ENCODE measurements at places on chromosomes 1 and 21. TPM values are rescaled to one million over a fixed set of nuclear protein-coding genes. Genes with fewer than 3 reads are reported as not detected.

GRCh38 chr1:109373126-109373525 lies 24.6 kb downstream of the SORT1 start:
- no peaks in the 10 kb centered on the region for H3K36me3 ChIP-seq
- no peaks in the 10 kb centered on the region for H3K27me3 ChIP-seq
- no peak for DNase-seq
- H3K4me3 ChIP-seq: no peak overlapping the region
- peak overlapping the region; percentile 6 for H3K27ac ChIP-seq

DNA sequence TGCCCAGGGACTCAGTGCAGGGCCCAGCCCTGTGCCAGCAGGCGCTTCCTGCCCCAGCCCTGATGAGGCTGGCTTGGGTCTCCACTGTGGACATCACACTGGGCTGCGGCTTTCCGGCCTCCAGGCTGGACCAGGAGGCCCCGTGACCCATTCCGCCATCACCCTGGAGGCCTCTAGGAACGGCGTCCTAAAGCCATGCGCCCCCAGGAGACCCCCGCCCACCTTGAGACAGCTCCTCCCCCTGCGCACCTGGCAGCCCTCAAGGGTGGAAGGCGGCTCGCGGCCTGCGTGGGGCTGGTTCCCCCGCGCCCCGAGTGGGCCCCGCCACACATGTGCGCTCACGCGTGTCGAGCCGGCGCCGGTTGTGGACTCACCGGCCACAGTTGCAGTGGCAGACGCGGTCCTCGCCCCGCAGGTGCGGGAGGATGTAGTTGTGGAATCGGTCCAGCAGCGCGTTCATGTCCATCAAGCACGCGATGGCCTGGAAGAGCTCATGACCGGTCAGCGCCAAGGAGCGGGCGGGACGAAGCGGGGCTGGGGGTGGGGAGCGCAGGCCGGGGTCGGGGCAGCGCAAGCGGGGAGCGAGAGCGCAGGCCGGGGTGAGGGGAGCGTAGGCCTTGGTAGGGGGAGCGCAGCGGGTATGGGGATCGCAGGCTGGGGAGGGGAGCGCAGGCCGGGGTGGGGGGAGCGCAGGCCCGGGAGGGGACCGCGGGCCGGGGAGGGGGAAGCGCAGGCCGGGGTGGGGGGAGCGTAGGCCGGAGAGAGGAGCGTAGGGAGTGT lies 924 bp downstream of the TMEM240 start:
- H3K36me3 ChIP-seq: peaks cover 34% of the 10 kb centered on the region
- peaks cover 21% of the 10 kb centered on the region for H3K4me1 ChIP-seq
- DNase-seq: no peak
- H3K27me3 ChIP-seq: no peaks in the 10 kb centered on the region

The OPRD1 gene
- not detected for total RNA-seq

- peaks cover 3% of the 10 kb centered on the region for H3K4me1 ChIP-seq
- H3K4me3 ChIP-seq: no peak overlapping the region
- no peak for DNase-seq
- no peaks in the 10 kb centered on the region for H3K27me3 ChIP-seq
- no peak overlapping the region for H3K27ac ChIP-seq
- H3K36me3 ChIP-seq: no peaks in the 10 kb centered on the region
These were observed 108.4 kb downstream of the ROR1 start for GRCh38 chr1:63882048-63882704.

- no peak for DNase-seq
- no peaks in the 10 kb centered on the region for H3K4me1 ChIP-seq
- peaks cover 4% of the 10 kb centered on the region for H3K27me3 ChIP-seq
These were observed 6.3 kb upstream of the PADI1 start for GRCh38 chr1:17198476-17199258.

The NTRK1 gene
- total RNA-seq: 1.9 TPM

GRCh38 chr1:41215623-41216022 lies 26.5 kb downstream of the SCMH1 start:
- no peak overlapping the region for H3K27ac ChIP-seq
- DNase-seq: no peak
- no peaks in the 10 kb centered on the region for H3K27me3 ChIP-seq
- H3K4me1 ChIP-seq: no peaks in the 10 kb centered on the region

GRCh38 chr1:40438391-40439015 lies 11.8 kb upstream of the ZFP69B start:
- no peaks in the 10 kb centered on the region for H3K36me3 ChIP-seq
- no peaks in the 10 kb centered on the region for H3K27me3 ChIP-seq
- DNase-seq: no peak
- H3K4me3 ChIP-seq: no peak overlapping the region

The RPE65 gene
- total RNA-seq: not detected

DNA sequence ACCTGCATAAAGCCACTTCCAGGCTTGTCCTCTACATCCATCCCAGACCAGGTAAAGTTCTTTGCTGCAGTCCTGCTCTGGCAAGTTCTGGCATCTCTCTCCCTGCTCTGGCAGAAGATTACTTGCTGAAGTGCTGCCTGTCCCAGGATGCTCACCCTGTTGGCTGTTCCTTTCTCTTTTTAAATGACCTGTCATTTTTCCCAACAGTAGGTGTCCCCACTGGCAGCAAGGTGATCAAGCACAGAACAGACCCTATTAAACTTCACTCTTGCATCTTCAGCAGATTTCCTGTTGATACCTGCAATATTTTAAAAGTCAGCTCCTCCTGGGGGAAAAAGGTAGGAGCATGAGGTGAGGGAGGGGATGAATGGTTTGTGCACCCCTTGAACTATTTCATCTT lies 332.6 kb downstream of the PBX1 start:
- no peak for DNase-seq
- H3K4me3 ChIP-seq: no peak overlapping the region
- H3K27me3 ChIP-seq: no peaks in the 10 kb centered on the region
- H3K4me1 ChIP-seq: no peaks in the 10 kb centered on the region

- no peak overlapping the region for H3K4me3 ChIP-seq
- DNase-seq: no peak
- H3K27ac ChIP-seq: no peak overlapping the region
- H3K4me1 ChIP-seq: peaks cover 8% of the 10 kb centered on the region
These were observed 19.6 kb upstream of the C1orf159 start for GRCh38 chr1:1135339-1136136.

DNA sequence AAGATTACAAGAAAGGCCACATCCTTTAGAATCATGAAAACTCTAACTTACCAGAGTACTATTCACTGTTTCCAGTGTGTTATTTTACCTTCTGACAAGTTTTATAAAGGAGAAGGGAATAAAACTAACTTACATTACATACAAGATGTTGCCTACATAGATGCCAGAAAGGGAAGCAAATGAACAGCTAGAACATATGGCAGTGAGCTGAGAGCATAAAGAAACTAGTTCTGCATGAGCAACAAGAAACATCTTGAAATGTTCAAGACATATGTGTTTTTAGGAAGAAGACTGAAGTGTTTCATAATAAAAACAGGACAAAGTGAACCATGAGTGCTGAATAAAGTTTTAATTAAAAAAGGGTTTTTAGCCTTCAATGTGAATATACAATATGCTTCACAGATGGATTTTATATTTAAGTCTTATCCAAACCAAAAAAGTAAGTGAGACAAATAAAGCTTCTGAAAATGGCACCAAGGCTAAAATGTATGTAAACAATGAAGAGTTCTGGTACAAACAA lies 39.4 kb downstream of the SLC5A9 start:
- no peaks in the 10 kb centered on the region for H3K27me3 ChIP-seq
- H3K4me1 ChIP-seq: no peaks in the 10 kb centered on the region

GRCh38 chr21:42633858-42634257 lies 19.6 kb upstream of the PDE9A start:
- H3K36me3 ChIP-seq: no peaks in the 10 kb centered on the region
- peaks cover 12% of the 10 kb centered on the region for H3K4me1 ChIP-seq
- H3K27me3 ChIP-seq: peaks cover 5% of the 10 kb centered on the region
- DNase-seq: peak; percentile 33
- no peak overlapping the region for H3K27ac ChIP-seq

- peak; percentile 63 for DNase-seq
- no peaks in the 10 kb centered on the region for H3K36me3 ChIP-seq
- H3K27ac ChIP-seq: no peak overlapping the region
- H3K27me3 ChIP-seq: peaks cover 16% of the 10 kb centered on the region
These were observed 48.7 kb upstream of the SLC19A1 start for GRCh38 chr21:45590726-45591618.

DNA sequence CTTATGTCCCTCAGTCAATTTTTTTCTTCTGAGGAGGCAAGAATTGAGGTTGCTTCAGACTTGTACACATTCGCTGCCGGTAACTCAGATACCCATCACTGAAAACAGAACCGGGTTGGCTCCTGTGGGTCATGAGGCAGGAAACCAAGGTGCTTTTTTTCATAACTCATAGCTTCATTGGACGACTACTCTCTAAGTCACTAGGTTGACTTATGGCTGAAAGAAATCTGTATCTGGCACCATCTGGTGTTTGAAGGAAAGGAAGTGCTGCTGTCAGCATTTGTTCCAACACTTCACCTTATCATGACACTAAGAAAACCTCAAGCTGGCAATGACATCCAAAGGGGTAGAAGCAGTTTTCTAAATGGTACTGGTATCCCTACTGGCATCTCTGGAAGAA lies 82.3 kb downstream of the TBX19 start:
- H3K4me3 ChIP-seq: no peak overlapping the region
- H3K36me3 ChIP-seq: no peaks in the 10 kb centered on the region
- no peak overlapping the region for H3K27ac ChIP-seq
- DNase-seq: no peak
- H3K27me3 ChIP-seq: no peaks in the 10 kb centered on the region

- no peaks in the 10 kb centered on the region for H3K36me3 ChIP-seq
- H3K27me3 ChIP-seq: no peaks in the 10 kb centered on the region
- no peak overlapping the region for H3K4me3 ChIP-seq
- no peak for DNase-seq
These were observed 16.4 kb upstream of the CGN start for GRCh38 chr1:151494741-151495281.

DNA sequence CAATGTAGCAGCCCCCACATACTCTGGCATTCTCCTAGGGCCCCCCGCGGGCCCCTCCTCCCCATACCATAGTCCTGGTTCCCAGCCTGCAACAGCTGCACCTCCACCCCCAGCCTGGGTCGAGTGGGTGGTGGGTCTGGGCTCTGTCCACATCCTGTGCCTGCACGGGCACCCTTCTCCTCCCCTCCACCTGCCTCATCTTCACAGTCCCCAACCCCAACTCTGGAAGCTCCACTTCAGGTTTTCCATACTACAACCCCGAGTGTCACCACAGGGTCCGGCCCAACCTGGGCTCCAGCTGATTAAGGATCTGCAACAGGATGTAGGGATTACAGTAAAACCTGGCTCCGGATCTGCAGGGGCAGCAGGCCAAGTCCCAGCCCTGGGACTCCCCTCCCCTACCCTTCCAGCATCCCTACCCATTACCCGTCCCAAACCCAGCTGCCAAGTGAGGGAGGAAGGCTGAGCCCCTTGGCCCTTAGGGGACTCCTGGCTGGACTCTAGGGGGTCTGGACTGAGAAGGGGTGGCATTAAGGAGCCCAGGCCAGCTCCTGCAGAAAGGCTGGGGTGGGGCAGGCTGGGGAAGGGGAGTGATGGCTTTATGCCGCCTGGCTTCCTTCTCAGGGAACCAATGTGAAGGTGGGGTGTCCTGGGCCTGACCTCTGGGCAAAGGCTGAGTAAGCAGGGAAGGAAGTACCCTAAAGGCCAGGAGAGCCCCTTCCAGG lies 116.8 kb downstream of the CASZ1 start:
- no peak for DNase-seq
- H3K36me3 ChIP-seq: no peaks in the 10 kb centered on the region
- H3K27me3 ChIP-seq: no peaks in the 10 kb centered on the region
- peaks cover 96% of the 10 kb centered on the region for H3K4me1 ChIP-seq

GRCh38 chr1:18217398-18218043 lies 109.9 kb downstream of the IGSF21 start:
- no peaks in the 10 kb centered on the region for H3K36me3 ChIP-seq
- no peaks in the 10 kb centered on the region for H3K4me1 ChIP-seq
- no peak overlapping the region for H3K4me3 ChIP-seq
- peaks cover 12% of the 10 kb centered on the region for H3K27me3 ChIP-seq

DNA sequence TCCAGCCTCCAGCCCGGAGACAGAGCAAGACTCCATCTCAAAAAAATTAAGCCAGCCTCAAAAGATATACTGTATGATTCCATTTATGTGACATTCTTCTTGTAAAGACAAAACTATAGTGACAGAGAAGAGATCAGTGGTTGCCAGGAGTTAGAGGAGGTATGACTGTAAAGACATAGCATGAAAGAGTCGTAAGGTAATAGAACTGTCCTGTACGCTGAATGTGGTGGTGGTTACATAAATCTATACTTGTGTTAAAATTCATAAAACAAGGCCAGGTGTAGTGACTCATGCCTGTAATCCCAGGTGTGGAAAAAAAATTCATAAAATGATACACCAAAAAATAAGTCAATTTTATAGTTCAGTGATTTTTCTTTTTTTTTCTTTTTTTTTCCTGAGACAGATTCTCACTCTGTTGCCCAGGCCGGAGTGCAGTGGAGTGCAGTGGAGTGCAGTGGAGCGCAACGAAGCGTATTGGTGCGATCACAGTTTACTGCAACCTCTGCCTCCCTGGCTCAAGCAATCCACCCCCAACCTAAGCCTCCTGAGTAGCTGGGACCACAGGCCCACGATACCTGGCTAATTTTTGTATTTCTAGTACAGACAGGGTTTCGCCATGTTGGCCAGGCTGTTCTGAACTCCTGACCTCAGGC lies 84.9 kb upstream of the CXADR start:
- DNase-seq: no peak
- no peak overlapping the region for H3K27ac ChIP-seq
- H3K27me3 ChIP-seq: no peaks in the 10 kb centered on the region
- H3K36me3 ChIP-seq: no peaks in the 10 kb centered on the region

The TNFRSF18 gene
- 0.47 TPM for total RNA-seq

- H3K4me1 ChIP-seq: no peaks in the 10 kb centered on the region
- DNase-seq: no peak
- no peak overlapping the region for H3K27ac ChIP-seq
- no peaks in the 10 kb centered on the region for H3K27me3 ChIP-seq
- no peaks in the 10 kb centered on the region for H3K36me3 ChIP-seq
These were observed 76.4 kb downstream of the TGFB2 start for GRCh38 chr1:218421531-218421930.

DNA sequence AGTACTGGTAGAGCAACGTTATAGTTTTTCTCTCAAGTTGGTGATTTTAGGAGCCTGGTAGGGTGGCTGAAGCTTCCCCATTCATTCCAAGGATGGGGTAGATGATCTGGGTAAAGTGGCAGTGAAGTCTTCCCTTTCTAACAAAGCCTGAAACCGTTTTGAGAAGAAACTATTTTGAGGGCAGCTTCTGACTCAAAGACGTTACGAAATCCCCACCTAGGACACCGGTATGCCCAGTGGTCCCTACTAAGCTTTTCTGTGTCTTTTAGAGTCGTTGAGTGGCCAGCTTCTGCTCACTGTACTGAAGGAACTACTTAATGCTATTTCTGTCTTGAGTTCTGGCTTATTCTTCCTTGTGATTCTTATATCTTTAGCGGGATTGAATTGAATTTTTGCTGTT lies 1.4 kb downstream of the WDTC1 start:
- no peak for DNase-seq
- H3K36me3 ChIP-seq: no peaks in the 10 kb centered on the region
- peak overlapping the region; percentile 84 for H3K27ac ChIP-seq
- H3K4me3 ChIP-seq: peak overlapping the region; percentile 91
- no peaks in the 10 kb centered on the region for H3K27me3 ChIP-seq

DNA sequence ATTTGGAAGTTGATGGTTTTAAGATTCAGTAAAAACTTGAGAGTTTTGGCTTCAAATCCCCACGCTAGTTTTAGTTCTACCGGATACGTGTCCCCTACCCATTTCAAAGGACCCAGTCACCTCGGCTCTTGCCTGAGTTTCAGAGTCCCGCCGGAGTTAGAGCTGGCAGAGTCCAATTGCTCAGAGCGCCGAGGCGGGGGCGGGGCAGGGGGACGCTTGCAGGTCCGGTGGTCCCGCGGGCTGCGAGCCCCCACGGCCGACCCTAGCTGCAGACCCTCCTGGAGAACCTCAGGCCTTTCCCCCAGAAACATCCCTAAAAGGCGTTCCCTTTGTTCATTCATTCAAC lies 765 bp upstream of the VPS45 start:
- peaks cover 20% of the 10 kb centered on the region for H3K4me1 ChIP-seq
- peak; percentile 61 for DNase-seq
- peak overlapping the region; percentile 85 for H3K4me3 ChIP-seq
- H3K27me3 ChIP-seq: no peaks in the 10 kb centered on the region
- peak overlapping the region; percentile 93 for H3K27ac ChIP-seq

Data from lower lobe of right lung (tissue), 2 donors.